Epithelial cell of proximal tubule (primary cell): ENCODE measurements at places on chromosomes 5 and 9. TPM values are rescaled to one million over a fixed set of nuclear protein-coding genes. Genes with fewer than 3 reads are reported as not detected.

The DMRT3 gene
- total RNA-seq, result 0.29 and 1.4 TPM in 2 replicates

GRCh38 chr5:103451261-103451660 is 111.3 kb downstream of the NUDT12 start:
- DNase-seq, result no peak

DNA sequence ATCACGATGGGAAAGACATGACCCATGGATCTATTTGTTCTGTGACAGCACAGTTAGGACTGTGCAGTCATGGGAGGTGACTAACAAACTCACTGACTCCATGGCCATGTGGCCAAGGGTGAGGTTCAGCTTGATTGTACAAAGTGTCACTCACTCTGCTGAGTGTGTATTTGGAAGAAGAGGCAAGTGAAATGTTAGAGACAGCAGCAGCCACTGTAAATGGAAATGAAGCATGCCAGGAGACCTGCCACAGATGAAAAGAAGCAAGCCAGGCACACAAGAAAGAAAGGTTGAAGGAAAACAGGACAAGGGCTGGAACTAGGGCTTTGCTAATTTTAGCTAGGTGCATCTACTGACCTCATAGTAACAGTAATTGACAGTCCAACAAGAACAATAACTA is 42.7 kb upstream of the PALM2AKAP2 start:
- no peak for DNase-seq

GRCh38 chr9:74742792-74743730 is 144.7 kb downstream of the TRPM6 start:
- DNase-seq, result no peak

GRCh38 chr5:124463851-124464250 is 282.6 kb downstream of the ZNF608 start:
- DNase-seq, result no peak

The KIF4B gene
- total RNA-seq, result not detected in 2 replicates

The GFRA3 gene
- 0.12 and 0.29 TPM in 2 replicates for total RNA-seq

DNA sequence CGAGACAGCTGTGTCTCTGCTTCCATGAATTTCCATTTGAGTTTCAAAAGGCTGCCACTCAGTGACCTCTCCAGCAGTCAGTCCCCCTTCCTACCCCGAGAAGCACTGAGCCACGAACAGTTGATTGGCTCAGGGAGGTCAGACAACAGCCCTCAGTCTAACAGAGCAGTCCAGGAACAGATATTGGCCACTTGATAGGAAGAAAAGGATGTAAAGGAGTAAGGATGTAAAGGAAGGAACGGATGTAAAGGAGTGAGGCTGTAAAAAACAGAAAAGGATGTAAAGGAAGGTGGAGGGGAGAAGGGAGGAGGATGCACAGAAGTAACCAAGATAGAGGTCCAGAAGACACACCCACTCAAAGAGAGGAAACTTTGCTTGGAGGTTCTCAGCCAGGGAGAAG is 3.2 kb upstream of the NR4A3 start:
- DNase-seq, result no peak

- DNase-seq, result no peak
Observed at GRCh38 chr9:74006935-74007334, 490.2 kb upstream of the RORB start.

The ANKRD20A1 gene
- 0.17 and 0.36 TPM in 2 replicates for total RNA-seq

- DNase-seq, result no peak
Observed at GRCh38 chr9:114167591-114168091, 12.3 kb downstream of the COL27A1 start.

GRCh38 chr9:134035041-134036039 is 10.1 kb downstream of the BRD3OS start:
- DNase-seq, result no peak

The ADAMTS19 gene
- 0.12 and 0.72 TPM in 2 replicates for total RNA-seq

- DNase-seq, result no peak
Observed at GRCh38 chr9:130785053-130785452, 50.0 kb upstream of the ABL1 start.

DNA sequence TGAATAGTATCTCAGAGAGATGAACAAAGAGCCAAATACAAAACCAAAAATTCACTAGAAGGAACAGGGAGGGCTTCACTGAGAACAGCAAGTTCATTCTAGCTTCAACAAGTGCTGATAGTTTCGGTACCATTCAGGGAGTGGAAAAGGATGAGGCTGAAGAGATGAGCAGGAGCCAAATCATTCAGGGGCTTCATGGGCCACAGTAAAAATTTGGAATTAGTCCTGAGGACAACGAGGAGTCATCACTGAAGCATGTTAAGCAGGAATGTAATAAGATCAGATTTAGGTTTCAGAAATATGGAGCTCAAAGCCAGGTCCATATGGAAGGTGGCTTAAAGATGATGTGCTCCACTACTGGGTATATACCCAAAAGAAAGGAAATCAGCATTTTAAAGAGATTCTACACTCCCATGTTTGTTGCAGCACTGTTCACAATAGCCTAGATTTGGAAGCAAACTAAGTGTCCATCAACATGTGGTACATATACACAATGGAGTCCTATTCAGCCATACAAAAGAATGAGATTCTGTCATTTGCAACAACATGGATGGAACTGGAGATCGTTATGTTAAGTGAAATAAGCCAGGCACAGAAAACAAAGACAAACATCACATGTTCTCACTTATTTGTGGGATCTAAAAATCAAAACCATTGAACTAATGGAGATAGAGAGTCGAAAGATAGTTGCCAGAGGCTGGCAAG is 36.2 kb downstream of the SPOCK1 start:
- no peak for DNase-seq

DNA sequence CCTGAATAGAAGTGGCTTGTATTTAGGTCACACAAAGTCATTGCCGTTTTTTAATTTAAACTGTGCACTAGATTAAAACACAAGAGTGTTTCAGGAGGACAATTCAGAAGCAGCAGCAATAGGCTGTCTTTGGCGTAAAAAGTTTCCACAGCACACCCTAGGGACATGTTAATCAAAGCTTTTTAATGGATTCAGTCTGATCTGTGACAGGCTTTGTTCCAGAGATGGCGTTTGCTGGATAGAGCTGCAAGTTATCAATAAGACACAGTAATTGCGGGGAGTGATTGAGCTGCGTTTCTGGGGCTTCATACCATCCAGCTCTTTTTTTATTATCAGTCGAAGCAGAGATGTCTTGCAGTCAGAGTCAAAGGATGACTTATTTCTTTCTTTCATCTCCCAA is 300.3 kb downstream of the ZNF608 start:
- DNase-seq, result no peak
